ENCODE measurements at places on chromosomes 16 and 17. TPM values are rescaled to one million over a fixed set of nuclear protein-coding genes. Genes with fewer than 3 reads are reported as not detected.

DNA sequence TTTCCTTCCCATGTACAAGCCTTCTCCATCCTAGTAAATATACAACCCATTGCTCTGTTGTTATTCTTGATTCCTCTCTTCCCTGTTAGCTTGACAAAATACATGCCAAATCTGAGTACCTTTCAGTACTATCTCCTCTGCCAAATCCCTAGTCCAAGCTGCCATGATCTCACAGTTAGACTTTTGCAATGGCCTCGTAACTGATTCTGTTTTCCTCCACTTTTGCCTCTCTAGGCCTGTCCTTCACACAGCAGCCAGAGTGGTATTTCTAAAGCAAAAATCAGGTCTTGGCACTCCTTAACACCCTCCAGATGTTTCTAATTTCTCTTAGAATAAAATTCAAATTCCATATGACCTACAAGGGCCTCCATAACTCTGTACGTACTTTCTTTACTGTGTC, 153.0 kb upstream of the RBL2 start:
- no peak overlapping the region for H3K4me3 ChIP-seq
- H3K27me3 ChIP-seq, result no peaks in the 10 kb centered on the region
- H3K4me1 ChIP-seq, result no peaks in the 10 kb centered on the region
- H3K36me3 ChIP-seq, result peaks cover 51% of the 10 kb centered on the region
- no peak for DNase-seq
- H3K27ac ChIP-seq, result no peak overlapping the region

GRCh38 chr17:43784068-43784467, 3.8 kb downstream of the CFAP97D1 start:
- no peaks in the 10 kb centered on the region for H3K36me3 ChIP-seq
- no peak overlapping the region for H3K27ac ChIP-seq
- no peak overlapping the region for H3K4me3 ChIP-seq
- no peak for DNase-seq

- H3K27ac ChIP-seq, result no peak overlapping the region
- no peaks in the 10 kb centered on the region for H3K36me3 ChIP-seq
- DNase-seq, result no peak
- H3K4me1 ChIP-seq, result peaks cover 51% of the 10 kb centered on the region
- no peaks in the 10 kb centered on the region for H3K27me3 ChIP-seq
These were observed 131.2 kb downstream of the HS3ST3B1 start for GRCh38 chr17:14432079-14432478.

GRCh38 chr16:84839956-84840355, 20.2 kb downstream of the CRISPLD2 start:
- H3K4me1 ChIP-seq, result no peaks in the 10 kb centered on the region
- H3K27me3 ChIP-seq, result no peaks in the 10 kb centered on the region
- no peak overlapping the region for H3K27ac ChIP-seq
- no peaks in the 10 kb centered on the region for H3K36me3 ChIP-seq
- H3K4me3 ChIP-seq, result no peak overlapping the region
- no peak for DNase-seq

The MYCBPAP gene
- 5.1 TPM for total RNA-seq

DNA sequence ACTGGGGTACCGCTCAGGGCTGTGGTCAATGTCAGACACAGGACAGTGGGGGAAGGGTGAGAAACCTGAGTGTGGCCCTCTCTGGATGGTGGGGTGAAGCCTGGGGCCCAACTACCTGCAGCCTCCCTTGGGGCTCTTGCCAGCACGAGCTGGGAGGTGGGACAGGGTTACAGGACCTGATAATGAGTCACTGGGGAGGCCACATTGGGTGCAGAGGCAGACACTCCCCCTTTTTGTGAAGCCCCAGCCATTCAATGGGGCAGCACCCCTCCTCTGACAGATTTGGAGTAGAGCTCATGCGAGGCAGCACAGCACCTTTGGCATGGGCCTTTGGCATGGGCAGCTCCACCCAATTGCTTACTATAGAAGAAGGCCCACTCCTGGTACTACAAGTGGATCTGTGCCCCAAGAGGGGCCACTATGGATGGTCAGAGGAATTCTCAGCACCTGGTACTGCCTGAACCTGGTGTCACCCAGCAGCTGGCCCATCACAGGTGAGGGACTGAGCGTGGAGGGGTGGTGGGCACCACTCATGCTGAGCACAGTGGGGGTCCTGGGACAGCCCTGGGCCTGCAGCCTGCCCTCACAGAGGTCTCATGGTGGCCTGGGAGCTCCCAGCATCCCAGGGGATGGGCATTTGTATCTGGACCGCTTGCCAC, 45.2 kb upstream of the SMPD3 start:
- H3K27ac ChIP-seq, result no peak overlapping the region
- H3K4me1 ChIP-seq, result peaks cover 22% of the 10 kb centered on the region
- no peak overlapping the region for H3K4me3 ChIP-seq
- no peaks in the 10 kb centered on the region for H3K36me3 ChIP-seq
- DNase-seq, result no peak

DNA sequence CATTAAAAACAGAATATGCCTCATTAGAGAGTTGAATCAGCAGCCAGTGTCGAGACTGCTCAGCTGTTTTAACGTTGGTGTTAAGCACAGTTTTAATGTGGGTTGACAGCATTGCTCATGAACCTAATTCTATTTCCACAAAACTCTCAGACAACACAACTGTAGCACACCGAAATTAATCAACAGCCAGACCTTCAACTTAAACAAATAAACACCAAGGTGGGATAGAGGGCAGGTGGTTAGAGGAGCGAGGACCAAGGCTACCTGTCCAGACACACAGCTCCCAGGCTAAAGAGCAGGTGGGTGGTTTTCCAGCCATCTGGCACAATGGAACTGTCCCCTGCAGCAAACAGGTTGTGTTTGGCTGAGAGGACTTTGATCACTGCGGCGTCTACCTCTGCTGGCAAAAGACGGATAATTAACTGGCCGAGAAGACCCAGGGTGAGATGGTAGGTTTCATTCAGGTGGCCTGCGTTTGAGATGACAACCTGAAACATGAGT, 69.6 kb upstream of the ATP2A3 start:
- no peaks in the 10 kb centered on the region for H3K27me3 ChIP-seq
- H3K4me1 ChIP-seq, result no peaks in the 10 kb centered on the region
- DNase-seq, result no peak
- peaks cover 14% of the 10 kb centered on the region for H3K36me3 ChIP-seq

The KRTAP4-6 gene
- not detected for total RNA-seq

The SLFN14 gene
- total RNA-seq, result not detected

The TBX2 gene
- not detected for total RNA-seq

GRCh38 chr16:976389-976931, 5.1 kb upstream of the SOX8 start:
- H3K4me1 ChIP-seq, result peaks cover 12% of the 10 kb centered on the region
- no peaks in the 10 kb centered on the region for H3K27me3 ChIP-seq
- H3K4me3 ChIP-seq, result no peak overlapping the region
- DNase-seq, result no peak

GRCh38 chr17:49241692-49242397, 11.3 kb upstream of the PHOSPHO1 start:
- no peak overlapping the region for H3K4me3 ChIP-seq
- no peak overlapping the region for H3K27ac ChIP-seq
- H3K27me3 ChIP-seq, result no peaks in the 10 kb centered on the region

DNA sequence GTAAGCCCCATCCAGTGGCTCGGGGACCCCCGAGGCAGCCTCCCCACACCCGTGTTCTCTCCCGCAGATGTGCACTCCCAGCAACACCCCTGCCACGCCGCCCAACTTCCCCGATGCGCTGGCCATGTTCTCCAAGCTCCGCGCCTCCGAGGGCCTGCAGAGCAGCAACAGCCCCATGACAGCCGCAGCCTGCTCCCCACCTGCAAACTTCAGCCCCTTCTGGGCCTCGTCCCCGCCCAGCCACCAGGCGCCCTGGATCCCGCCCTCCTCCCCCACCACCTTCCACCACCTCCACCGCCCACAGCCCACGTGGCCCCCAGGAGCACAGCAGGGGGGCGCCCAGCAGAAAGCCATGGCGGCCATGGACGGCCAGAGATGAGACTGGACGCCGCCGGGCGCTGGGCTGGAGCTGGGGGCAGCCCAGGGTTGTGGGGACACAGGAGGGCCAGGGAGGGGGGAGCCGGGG, 5.0 kb downstream of the UBALD2 start:
- peak overlapping the region; percentile 97 for H3K27ac ChIP-seq
- H3K4me1 ChIP-seq, result peaks cover 80% of the 10 kb centered on the region
- H3K4me3 ChIP-seq, result no peak overlapping the region
- DNase-seq, result peak; percentile 59
- no peaks in the 10 kb centered on the region for H3K27me3 ChIP-seq

GRCh38 chr17:61205931-61206330, 193.7 kb upstream of the TBX2 start:
- H3K4me3 ChIP-seq, result no peak overlapping the region
- H3K36me3 ChIP-seq, result no peaks in the 10 kb centered on the region
- DNase-seq, result no peak

The HOXB2 gene
- total RNA-seq, result 8.1 TPM

GRCh38 chr17:32584792-32585191, 98.0 kb downstream of the CDK5R1 start:
- H3K4me1 ChIP-seq, result no peaks in the 10 kb centered on the region
- no peak overlapping the region for H3K27ac ChIP-seq
- H3K36me3 ChIP-seq, result no peaks in the 10 kb centered on the region
- no peak for DNase-seq
- H3K27me3 ChIP-seq, result no peaks in the 10 kb centered on the region

DNA sequence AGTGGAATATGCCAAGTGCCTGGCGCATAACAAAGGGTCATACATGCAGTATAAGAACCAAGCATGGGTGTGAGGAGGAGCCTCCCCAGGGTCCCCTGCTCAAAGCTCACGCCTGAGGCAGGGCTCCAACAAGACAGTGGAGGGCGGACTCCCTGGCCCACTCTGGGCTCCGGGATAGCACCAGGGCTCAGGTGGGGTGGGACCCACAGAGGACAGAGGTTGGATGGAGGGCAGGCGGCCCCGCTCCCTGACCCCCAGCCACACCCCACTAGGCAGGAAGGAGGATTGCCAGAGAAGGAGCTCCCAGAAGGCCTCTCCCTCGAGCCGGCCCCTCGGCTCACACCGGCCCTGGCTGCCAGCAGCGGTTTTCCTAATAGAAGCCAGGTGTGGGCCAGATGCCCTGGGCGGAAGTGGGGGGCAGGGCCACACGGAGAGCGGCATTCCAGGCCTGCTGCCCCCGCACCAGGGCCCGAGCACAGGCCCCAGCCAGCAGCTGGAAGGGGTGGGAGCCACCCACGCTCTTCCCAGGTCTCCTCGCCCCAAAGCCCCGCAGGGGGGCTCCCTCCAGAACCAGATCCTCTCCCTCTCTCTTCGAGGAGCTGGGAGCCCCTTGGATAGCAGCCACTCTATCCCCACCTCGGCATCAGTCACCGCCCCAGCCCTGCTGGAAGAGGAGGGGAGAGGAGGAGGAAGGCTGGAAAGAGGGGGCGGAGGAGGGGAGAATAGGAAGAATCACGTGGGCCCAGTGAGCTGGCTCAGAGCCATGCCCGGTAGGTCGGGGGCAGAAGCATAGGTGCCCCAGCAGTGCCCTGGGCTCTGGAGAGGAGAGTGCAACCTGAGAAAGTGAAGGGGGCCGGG, 21.0 kb downstream of the VASN start:
- H3K4me1 ChIP-seq, result no peaks in the 10 kb centered on the region
- H3K4me3 ChIP-seq, result no peak overlapping the region
- H3K27ac ChIP-seq, result no peak overlapping the region
- DNase-seq, result no peak
- peaks cover 5% of the 10 kb centered on the region for H3K36me3 ChIP-seq

The WSCD1 gene
- total RNA-seq, result not detected

DNA sequence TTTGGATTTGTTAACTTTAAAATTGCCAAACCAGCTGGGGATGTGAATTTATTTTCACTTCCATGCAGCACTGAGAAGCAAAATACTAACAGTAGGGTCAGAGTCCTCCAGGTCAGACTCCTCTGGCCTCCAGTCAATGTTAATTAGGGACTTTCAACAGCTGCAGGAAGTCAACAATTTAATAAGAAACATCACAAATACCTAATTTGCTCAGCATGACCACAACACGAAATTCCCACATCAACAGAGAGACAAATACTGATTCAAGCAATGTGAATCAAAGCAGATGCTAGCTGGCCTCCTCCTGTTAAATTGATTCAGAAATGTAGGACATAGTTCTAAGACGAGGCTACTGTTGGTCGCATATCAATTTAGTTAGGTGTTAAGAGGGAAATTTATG, 111.7 kb downstream of the ABCA8 start:
- H3K27ac ChIP-seq, result no peak overlapping the region
- H3K36me3 ChIP-seq, result no peaks in the 10 kb centered on the region
- H3K4me1 ChIP-seq, result no peaks in the 10 kb centered on the region
- DNase-seq, result no peak
- no peaks in the 10 kb centered on the region for H3K27me3 ChIP-seq
- no peak overlapping the region for H3K4me3 ChIP-seq

GRCh38 chr17:50692448-50693035, 15.2 kb downstream of the ANKRD40 start:
- H3K36me3 ChIP-seq, result peaks cover 7% of the 10 kb centered on the region
- H3K27me3 ChIP-seq, result no peaks in the 10 kb centered on the region
- no peaks in the 10 kb centered on the region for H3K4me1 ChIP-seq
- H3K27ac ChIP-seq, result no peak overlapping the region
- H3K4me3 ChIP-seq, result no peak overlapping the region
- DNase-seq, result no peak

GRCh38 chr16:51141106-51141505, 10.0 kb downstream of the SALL1 start:
- H3K27me3 ChIP-seq, result no peaks in the 10 kb centered on the region
- H3K4me3 ChIP-seq, result no peak overlapping the region
- DNase-seq, result no peak
- H3K27ac ChIP-seq, result no peak overlapping the region

DNA sequence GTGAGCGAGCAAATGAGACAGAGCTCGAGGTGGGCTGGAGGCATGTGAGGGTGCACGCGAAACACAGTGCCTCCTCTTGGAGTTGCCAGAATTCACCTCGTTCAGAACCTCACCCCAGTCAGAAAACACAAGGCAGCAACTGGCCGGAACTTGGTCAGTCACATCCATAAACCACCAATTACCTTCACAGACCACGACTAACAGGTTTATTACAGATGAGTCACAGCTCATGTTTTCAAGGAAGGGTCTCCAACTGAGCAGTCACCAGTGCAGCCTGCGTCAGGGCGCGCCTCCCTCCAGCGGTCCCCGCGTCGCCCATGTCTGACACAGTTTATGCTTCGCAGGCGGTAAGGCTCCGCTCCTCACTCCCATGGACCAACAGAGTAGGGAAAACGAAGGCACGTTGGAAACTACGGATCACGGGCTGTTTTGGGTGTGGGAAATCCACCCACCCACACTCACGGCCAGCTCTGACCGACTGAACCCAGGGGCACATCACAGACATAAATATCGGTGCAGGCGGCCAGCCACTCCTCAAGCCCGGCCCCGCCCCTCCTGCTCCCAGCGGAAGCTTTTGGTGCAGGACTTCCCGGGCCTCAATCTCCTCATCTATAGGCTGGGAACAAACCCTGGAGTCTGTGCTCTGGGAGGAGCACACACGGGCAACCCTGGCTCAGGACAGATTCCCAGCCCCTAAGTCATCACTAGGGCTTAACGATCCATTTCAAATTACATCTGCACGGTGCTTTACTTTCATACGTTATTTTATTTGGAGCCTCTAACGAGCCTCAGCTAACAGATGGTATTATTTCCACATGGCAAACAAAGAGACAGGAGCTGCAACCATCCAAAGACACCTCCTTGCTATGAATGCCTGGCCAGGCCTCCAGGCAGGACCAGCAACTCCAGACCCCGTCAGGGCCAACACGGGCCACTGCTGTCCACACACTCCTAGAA, 126.3 kb downstream of the ZNF778 start:
- peaks cover 7% of the 10 kb centered on the region for H3K36me3 ChIP-seq
- peaks cover 3% of the 10 kb centered on the region for H3K4me1 ChIP-seq
- H3K27ac ChIP-seq, result no peak overlapping the region
- DNase-seq, result no peak
- H3K27me3 ChIP-seq, result no peaks in the 10 kb centered on the region

The EVI2B gene
- total RNA-seq, result 125 TPM
